Stimulated activated naive CD8-positive, alpha-beta T cell treated with anti-CD3 and anti-CD28 coated beads, Interleukin-15, Interleukin-2, amounts not matched to agents 100 U/mL and 50 U/mL, for 24 hours (primary cell): ENCODE measurements at places on chromosomes 2 and 18.
A peak's percentile ranks its signal among the peaks of the same experiment; 100 is the strongest.

DNA sequence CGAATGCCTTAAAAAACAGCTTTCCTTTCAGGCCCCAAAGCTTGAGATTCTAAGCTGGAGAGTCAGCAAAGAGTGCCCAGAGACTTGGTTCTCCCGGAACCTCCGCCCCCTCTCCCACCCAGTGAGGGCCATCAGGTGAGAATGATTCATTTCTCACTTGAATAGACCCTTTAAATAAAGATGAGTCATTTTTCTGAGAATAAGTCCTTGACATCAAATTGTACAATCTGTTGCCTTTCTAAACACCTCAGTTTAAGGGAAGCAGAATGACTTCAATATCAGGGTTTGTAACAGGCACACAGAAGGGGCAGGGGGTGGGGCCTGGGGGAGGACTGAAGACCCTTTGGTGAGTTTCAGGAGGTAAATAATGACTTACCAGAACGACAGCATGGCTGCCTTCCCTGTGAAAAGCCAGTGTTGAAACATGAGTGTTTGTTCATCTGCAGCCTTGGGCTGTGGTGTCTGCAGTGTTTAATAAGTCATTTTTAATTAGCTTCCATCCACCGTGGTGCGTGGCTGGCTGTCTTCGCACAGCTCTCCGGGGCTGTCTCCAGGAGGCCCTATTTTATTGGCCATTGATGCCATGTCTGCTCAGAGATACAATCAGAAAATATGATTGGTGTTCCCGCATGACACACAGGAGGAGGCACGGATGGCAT lies 134.9 kb upstream of the ZNF236 start:
- peak; percentile 54 for DNase-seq

GRCh38 chr18:72542342-72542741 lies 1.8 kb downstream of the CBLN2 start:
- DNase-seq: no peak

- no peak for DNase-seq
These were observed 17.0 kb upstream of the CHRNA1 start for GRCh38 chr2:174781298-174781697.

- DNase-seq: no peak
These were observed 102.4 kb downstream of the ACKR3 start for GRCh38 chr2:236671896-236672562.

- DNase-seq: no peak
These were observed 27.1 kb downstream of the DAPL1 start for GRCh38 chr2:158822193-158822592.
